ENCODE measurements at places on chromosomes 1 and 21. TPM values are rescaled to one million over a fixed set of nuclear protein-coding genes. Genes with fewer than 3 reads are reported as not detected.

DNA sequence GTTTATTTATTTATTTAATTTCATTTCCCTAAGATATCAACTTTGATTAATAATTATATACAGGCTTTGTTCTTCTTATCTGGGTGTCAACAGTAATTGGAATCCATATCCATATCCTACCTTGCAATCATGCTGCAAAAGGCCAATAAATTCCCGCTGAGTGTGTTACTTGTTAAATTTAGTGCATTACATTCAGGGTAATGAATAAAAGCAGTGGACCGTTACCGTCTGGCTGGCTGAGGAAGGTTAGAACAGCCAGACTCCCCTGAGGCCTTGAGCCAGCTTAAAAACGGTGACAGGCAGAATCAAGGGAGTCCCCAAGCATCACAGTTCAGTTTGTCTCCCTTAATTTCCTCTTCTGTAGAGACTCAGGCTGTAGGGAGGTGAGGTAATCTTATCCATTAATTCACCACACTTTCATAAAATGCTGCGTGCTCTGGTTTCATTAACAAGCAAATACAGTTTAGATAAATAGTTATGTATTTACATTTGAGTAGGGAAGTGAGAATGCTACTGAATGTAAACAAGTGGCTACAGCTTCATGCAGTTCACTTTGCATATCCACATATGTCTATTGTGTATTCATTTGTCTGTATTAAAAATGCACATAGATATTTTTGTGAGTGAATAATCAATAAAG, 888.2 kb upstream of the CXADR start:
- H3K36me3 ChIP-seq, result no peaks in the 10 kb centered on the region
- DNase-seq, result no peak
- H3K4me1 ChIP-seq, result no peaks in the 10 kb centered on the region
- H3K4me3 ChIP-seq, result no peak overlapping the region
- no peaks in the 10 kb centered on the region for H3K27me3 ChIP-seq
- H3K27ac ChIP-seq, result no peak overlapping the region

FCN3 gene
- not detected for total RNA-seq

DIO1 gene
- total RNA-seq, result not detected

SPRR3 gene
- not detected for total RNA-seq

- no peak overlapping the region for H3K27ac ChIP-seq
- DNase-seq, result no peak
- H3K27me3 ChIP-seq, result no peaks in the 10 kb centered on the region
- no peaks in the 10 kb centered on the region for H3K36me3 ChIP-seq
- H3K4me1 ChIP-seq, result no peaks in the 10 kb centered on the region
Measured at GRCh38 chr1:44660176-44660575, 14.1 kb downstream of the TMEM53 start.

UBIAD1 gene
- 7.6 TPM for total RNA-seq
